ENCODE measurements at places on chromosomes 2 and 18. TPM values are rescaled to one million over a fixed set of nuclear protein-coding genes. Genes with fewer than 3 reads are reported as not detected.

GRCh38 chr2:236264256-236264655 lies at the start of gene ASB18:
Gene ASB18, minus strand, starts transcription at chr2:236264406. Its CDS starts 61 bp downstream, at chr2:236264345.
- no peak for DNase-seq

GRCh38 chr2:43724728-43725526 lies 48.7 kb upstream of the C1GALT1C1L start:
- DNase-seq: no peak

DNA sequence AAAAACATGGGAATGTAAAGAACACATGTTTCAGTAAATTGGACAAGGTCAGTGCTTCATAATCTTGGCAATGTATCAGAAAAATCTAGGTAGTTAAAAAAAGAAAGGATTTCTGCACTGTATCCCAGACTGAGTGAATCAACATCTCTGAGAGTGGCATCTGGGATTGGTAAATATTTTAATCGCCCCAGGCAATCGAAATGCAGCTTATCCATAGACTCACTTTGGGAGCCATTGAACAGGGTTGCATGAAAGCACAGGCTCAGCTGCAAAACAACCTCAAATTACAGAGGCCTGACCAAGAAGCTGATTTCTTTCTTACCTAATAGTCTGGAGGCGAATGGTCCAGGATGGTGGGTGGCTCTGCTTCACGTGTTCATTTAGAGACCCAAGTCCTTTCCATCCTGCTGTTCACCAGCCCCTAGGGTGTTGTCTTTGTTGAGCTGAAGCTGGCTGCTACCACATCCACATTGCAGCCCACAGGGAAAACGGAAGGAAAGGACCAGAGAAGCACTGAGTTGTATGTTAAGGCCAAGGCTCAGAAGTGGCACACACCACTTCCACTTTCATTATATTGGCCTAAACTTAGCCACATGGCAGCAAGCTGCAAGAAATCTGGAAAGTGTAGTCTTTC lies 59.0 kb downstream of the MOGAT1 start:
- no peak for DNase-seq

Gene ARHGEF4
- 1.7 TPM for polyA plus RNA-seq

Gene STAT4
- polyA plus RNA-seq: 2.2 TPM

Gene CRACDL
- 6.4 TPM for polyA plus RNA-seq

Measured in aorta (tissue), 5 donors.